ENCODE measurements at places on chromosomes 5 and 9.

- DNase-seq = no peak
Measured at GRCh38 chr9:96014078-96014477, 138.6 kb downstream of the ERCC6L2 start.

- no peak for DNase-seq
Measured at GRCh38 chr5:127702926-127703561, at the start of gene CCDC192. TSS of gene CCDC192 (plus strand) at chr5:127703391. CDS start at chr5:127703446, 55 bp downstream.

GRCh38 chr5:154058055-154059038 is 19.6 kb downstream of the MFAP3 start:
- peak; percentile 14 for DNase-seq

DNA sequence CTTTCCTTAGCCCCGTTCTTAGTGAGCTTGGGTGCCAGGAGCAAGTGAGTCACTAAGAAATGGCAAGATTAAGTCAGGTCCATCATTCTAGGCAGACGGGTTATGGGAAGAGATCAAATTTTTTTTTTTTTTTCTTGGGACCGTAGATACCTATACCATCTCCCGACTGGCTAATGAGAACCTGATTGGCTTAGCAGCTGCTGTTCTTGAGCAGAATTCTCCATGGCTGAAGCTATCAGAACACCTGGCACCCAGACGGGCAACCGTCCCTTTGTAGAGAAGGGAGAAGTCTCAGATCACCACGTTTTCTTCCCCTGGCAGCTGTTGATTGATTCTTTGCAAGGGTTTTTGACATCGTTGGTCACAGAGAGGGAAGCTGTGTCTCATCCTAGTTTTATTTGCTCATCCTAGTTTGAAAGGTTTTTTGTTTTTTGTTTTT is 78.6 kb downstream of the AOPEP start:
- peak; percentile 34 for DNase-seq

DNA sequence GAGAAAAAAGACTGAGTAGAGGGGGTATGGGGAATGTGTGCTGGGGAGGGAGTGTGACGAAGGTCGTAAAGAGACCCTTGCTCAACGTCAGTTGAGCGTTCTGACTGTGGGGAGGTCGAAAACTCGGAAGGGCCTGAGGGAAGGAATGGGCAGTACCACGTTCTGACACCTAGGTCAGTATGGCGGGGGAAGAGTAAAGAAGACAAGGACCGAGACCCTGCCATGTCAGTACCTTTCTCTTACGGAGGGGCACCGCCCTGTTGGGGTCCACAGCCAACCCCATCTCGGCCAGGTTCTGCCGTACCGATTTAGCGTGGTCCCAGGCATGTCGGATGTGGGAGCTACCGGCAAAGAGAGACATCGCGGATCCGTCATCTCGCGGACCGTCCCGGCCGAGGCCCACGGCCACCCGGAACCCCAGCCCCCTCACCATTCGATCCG is 375 bp downstream of the NOP16 start:
- DNase-seq = no peak

DNA sequence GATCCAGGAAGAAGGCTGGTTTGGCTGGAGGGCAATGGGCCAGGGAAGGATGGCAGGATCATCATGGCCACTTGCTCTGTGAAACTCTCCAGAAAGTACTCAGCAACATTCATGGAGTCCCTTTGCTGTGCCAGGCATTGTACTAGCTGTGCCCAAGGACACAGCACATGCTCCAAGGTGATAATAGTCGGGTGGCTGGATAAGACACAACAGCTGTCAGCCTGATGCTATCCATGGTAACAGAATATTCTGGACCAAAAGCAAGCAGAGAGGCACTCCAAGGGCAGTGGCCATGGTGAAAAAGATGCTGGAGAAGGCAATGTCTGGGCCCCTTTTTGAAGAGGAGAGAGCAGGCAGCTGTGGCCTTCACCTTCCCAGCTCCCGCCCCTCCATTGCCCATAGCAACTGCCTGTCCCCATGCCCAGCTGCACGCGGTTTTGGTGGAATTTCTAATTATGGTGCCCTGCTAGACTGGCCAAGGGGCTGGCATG is 113.8 kb upstream of the CPEB4 start:
- DNase-seq = no peak

- no peak for DNase-seq
Measured at GRCh38 chr9:95822583-95823431, 52.7 kb upstream of the ERCC6L2 start.

- no peak for DNase-seq
Measured at GRCh38 chr9:83138422-83139135, 75.6 kb upstream of the RASEF start.

DNA sequence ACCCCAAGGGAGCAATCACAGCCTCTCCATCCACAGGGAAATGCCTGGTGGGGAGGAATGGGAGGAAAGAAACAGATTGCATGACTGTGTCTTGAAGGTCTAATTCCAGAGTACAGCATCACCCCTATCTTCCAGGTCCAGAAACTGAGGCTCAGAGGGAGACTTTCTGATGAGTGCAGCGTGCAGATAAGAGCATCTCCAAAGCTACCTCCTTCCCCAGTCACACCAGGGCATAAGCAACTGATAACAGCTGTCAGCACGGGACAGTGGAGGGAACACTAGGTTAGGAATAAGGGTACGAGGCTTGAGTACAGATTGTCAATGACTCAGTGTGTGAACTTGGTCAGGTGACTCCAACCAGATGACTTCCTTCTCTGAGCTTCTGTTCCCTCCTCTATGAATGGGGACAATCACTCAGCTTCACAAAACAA is 126.9 kb downstream of the KCNIP1 start:
- no peak for DNase-seq

- DNase-seq = no peak
Measured at GRCh38 chr9:124735121-124735520, 36.0 kb downstream of the NR6A1 start.

GRCh38 chr9:112719241-112719691 is 1.3 kb upstream of the INIP start:
- DNase-seq = no peak

DNA sequence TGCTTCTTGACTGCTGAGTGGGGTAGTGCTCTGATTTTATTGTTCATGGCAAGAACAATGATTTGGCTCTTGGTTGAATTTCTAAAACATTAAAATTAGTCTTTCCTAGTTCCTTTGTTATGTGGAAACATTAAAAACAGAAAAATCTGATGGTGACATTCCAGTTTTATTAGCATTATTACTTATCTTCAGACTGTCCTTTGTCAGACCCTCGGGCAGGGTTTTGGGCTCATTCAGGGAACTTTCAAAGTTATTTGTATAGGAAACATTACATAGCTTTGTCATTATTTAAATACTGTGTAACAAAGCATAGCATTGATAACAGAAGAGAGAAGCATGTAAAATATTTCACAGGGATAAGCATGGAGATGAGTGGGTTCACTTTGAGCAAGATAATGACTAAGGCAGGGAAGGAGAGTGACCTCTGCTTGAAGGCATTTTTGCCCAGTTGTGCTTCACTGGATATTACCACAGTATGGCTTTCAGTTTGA is 119.9 kb downstream of the KDM4C start:
- no peak for DNase-seq

GRCh38 chr9:18596920-18597319 is 123.0 kb downstream of the ADAMTSL1 start:
- no peak for DNase-seq

DNA sequence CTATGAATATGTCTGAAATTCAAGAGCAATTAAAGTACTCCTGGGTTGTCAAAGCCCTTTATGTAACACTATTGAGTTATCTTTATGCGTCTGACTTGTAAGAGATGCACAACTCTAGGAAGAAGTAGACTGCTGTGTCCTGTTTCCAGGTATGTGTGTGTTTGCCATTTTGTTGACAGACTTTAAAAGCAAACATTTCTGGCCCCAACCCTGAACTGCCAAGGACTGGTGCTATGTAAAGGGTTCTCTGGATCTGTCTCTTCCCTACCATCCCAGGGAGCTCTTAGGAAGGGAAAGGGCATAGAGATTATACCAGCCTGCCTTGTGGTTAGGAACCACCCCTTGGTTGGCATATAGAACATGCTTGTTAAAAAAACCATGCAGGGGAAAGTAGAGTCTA is 12.1 kb downstream of the SLC22A5 start:
- DNase-seq = no peak

DNA sequence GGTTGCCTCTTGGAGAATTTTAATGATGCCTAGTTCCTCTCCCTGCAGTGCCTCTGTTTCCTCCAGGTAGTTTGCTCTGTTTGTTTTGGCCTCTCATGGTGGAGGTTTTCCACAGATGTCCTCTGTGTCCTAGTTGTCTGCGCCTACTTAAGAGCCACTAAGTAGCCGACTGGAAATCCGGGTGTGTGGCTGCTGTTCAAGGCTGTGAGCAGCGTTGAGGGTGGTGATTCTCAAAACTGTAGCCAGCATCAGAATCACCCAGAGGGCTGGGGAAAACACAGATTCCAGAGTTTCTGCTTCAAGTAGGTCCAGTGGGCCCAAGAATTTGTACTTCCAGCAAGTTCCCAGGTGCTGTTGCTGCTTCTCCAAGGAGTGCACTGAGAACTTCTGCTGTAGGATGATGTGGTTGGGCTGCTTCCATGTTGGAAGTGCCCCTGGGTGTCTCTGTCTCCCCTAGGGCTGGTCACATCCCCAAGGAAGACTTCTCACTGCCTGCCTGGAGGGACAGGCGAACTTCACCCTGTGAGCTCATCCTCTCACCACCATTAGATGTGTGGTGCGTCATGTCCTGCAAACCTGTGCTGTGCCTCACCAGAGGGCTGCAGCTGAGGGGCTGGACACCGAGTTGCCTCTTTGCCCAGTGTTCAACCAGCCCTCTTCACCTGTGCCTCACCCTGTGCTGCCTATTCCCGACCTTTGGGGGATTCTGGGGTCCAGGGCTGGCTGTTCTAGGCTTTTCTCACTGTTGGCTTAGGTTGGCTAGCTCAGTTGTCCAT is 34.8 kb downstream of the SECISBP2 start:
- peak; percentile 61 for DNase-seq

DNA sequence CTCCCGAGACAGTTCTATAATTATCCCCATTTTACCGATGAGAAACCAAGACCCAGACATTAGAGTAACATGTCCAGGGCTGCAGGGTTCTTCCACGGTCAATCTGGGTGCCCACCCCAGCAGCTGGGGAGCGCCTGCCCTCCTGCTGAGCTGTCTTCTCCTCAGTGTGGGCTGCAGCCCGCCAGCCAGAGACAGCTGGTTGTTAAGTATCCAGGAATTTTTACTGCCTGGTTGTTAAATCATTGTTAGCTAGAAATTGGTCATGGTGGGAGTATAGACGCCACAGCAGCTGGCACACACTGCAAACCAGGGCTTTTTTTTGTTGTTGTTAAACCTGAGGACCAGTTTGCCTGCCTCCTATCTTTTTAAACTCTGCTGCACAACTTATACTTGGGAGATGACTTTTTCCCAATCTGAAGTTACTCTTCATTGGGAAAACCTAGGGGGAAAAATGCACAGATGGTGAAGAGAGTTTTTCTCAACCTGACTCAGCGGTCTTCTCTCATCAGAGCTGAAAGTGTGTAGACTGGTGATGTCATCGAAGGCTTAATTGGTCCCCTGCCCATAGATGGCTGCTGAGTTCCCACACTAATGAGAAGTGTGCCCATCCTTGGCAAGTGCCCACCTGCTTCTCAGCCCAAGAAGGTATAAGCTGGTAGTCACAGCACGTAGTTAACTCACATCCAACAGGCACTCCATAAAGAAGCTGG is 208.6 kb downstream of the DRD1 start:
- no peak for DNase-seq

DNA sequence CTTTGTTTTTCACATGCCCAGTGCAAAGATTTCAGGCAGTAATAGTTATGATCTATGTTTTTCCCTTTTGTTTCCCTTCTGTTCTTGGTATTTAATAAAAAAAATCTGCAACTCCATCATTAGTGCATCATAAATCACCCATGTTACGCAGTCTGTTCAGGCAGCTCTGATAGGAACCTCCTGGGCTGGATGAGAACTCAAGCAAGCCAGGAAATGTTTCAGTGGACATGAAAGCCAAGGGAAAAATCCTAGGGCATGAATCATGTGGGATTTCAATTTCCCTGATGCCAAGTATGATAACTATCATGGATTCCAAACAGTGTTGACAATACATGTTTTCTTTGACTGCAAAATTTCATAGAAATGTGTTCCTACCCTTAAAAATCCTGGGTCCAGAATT is 119.7 kb upstream of the TARS1 start:
- DNase-seq = no peak

DNA sequence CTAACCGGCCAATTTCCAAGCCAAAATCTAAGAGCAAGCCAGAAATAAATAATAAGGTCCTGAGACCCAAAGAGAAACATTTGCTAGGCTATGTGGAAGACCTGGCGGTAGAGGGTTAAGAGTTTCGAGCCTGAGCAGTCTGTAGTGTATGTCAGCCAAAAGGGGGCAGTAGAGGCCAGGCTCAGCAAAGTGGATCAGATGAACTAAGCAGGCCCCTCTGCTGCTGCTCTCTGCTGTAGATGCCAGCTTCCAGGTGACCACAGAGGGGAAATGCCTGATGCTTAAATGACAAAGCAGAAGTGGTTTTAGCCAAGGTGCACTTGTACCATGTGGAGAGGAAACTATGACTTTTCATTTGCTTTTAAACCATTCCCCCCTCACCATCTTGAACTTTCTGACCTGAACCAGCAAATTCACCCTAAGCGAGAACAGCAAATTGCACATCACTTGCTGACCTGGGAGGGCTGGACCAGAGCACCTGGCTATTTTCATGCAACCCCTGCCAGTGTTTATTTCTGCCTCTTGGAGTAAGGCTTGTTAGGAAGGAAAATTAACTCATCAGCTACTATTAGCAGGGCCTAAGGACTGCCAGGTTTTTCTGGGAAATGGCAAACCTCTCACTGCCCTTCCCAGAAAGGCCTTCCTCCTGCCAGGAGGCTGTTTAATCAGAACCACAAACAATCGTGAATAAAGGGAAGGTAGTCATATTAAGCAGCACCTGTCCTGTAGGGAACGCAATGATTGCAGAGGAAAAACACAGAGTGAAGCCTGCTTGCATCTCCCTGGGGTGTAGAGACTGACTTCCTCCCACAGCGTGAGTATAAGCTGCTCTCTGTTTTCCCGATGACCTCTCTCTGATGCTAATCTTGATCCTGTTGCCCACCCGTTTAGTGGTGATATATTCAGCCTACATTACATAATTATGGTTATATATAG is 818.2 kb downstream of the TLR4 start:
- peak; percentile 17 for DNase-seq

- peak; percentile 22 for DNase-seq
Measured at GRCh38 chr5:124343451-124343867, 403.0 kb downstream of the ZNF608 start.

GRCh38 chr9:68507130-68507805 is 33.4 kb downstream of the TMEM252 start:
- DNase-seq = peak; percentile 0

Measured in NCI-H510A treated with DMSO at 0.1 percent for 48 hours (cell line).